Right renal pelvis (tissue), 4 donors: ENCODE measurements at places on chromosomes 7 and 10.

DNA sequence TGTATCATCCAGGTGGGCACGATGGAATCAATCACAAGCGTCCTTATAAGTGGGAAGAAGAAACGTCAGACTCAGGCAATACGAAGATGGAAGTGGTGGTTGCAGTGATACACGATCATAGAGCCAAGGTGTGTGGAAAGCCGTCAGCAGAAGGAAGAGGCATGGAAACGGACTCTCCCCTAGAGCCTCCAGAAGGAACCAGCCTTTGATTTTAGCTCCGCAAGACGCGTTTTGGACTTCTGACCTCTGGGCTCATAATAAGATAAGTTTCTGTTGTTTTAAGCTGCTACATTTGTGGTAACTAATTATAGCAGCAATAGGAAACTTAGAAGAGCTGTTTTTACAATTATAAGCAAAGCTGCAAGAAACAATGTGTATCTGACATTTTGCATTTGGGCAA lies 14.8 kb downstream of the FANK1 start:
- no peak for DNase-seq

DNA sequence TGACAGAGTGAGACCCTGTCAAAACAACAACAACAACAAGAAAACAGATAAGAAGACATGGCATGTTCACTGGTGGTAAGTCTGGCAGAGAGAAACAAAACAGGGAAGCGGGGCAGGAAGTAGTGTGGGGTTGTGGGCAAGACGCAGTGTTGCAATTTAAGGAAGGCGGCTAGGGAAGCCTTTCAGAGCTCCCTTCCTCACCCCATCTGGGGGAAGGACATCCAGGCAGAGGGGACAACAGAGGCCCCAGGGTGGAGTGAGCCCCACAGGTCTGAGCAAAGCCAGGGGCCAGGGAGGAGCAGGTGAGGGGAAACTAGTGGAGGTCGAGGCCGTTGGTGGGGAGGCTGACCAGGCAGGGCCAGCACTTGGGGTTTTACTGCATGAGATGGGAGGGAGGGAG lies 16.8 kb downstream of the LAT2 start:
- no peak for DNase-seq

DNA sequence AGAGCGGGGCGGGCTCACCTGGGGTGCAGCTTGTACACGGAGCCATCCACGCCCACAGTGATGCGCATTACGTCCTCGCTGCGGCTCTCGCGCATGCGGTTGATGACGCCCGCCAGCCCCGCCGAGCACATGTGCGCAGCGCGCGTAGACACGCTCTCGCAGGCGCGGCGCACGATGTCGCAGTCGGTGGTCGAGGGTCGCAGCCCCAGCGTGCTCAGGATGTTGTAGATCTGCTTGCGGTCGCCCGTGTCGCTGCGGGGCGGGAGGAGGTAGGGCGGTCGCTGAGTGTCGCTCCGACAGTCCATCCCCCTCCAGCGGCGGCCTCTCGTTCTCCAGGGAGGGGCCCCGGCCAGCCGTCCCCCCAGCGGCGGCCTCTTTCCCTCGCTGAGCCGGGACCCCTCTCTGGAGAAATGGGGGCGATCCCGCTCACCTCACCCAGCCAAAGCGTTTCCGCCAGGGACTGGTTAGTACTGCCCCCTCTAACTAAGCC lies 4.4 kb upstream of the MYL7 start:
- DNase-seq, result no peak

DNA sequence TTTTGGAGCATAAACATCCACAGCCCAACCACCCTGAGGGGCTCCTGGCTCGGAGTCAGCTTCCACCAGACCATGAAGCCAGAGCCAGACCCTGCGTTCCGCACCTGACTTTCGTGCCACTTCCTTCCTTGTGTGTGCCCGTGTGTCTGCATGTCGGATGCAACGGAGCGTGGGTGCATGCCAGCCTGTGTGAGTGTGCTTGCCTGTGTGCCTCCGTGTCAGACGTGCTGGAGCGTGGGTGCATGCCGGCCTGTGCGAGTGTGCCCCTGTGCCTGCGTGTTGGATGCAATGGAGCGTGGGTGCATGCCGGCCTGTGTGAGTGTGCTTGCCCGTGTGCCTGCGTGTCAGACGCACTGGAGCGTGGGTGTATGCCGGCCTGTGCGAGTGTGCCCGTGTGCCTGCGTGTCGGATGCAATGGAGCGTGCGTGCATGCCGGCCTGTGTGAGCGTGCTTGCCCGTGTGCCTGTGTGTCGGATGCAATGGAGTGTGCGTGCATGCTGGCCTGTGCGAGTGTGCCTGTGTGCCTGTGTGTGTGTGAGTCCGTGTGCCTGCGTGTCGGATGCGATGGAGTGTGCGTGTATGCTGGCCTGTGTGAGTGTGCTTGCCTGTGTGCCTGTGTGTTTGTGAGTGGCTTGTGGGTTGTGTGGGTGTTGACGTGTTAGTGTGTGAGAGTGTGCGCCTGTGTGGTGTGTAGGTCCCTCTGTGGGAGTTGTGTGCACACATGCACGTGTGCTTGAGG lies 28.1 kb upstream of the KNDC1 start:
- no peak for DNase-seq

DNA sequence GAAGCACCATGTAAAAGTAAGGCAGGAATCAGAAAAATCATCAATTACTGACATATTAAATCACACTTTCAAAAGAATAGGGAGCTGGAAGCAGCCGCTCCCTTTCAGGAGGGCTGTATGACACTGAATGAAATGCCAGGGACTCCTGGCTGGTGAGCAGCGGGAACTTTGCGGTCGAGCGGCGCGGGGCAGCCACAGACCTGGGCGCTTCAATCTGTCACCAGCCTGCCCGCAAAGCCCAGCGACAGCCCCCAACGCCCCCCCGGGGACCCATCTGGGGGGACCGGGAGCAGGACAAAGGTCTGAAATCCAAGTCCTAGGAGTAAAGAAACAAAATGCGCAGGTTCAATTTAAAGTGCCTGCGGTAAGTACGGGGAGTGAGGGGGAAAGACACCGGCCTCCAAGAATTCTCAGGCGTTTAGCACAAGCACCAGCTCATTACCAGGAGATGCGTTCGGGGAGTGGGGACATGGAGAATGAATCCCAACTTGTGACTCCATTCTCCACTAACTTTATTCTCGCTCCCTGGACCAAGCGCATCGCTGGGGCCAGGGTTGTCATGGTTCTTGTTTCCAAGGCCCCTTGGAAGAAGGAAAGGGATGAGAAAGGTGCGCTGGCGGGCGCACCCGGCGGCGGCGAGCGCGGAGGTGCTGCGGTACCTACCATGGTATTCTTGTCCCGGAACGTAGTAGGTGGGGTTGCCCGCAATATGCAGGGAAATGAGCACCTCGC lies 824 bp downstream of the RELN start:
- DNase-seq, result no peak

DNA sequence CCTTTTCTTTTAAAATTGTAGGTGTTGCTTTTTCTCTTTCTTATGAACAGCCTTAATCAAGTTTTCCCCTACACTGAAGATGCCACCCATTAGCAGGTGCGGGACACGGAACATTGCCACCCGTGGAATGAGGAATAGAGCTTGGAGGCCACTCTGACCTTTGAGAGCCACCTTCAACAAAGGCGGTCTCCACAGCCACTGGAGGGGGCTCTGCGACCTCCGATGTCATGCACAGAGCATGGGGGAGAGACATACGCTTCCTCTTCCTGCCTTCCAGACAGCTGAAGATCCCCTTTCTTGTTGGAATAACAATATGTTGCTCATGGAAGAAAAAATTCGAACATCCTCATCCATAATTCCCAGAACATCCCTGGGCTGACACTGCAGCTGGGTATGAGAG lies 39.1 kb downstream of the ADARB2 start:
- DNase-seq, result no peak

DNA sequence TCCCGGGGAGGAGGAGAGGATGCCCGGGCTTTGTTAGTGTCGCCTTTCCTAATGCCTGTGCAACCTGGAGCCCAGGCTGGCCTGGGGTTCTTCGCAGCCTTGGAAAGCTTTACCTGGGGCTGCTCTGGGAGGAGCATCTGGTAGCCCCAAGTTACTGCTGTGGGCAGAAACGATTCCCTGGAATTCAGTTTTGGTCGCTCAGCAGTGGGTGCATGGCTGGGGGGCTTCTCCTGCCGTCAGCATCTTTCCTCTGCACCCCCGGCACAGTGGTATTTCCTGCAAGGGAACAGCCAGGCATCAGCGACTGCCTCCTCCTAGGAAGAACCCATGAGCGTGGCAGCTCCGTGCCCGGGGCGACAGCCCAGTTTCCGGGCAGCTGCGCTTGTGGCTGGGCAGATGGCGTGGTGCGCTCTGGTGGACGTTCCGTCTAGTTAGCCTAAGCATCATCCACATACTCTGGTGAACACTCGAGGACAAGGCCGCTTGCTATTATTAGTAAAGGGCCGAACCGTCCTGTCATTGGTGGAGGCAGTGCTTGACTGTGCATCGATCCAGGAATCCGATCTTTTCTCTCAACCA lies 107.0 kb upstream of the BTBD16 start:
- no peak for DNase-seq

DNA sequence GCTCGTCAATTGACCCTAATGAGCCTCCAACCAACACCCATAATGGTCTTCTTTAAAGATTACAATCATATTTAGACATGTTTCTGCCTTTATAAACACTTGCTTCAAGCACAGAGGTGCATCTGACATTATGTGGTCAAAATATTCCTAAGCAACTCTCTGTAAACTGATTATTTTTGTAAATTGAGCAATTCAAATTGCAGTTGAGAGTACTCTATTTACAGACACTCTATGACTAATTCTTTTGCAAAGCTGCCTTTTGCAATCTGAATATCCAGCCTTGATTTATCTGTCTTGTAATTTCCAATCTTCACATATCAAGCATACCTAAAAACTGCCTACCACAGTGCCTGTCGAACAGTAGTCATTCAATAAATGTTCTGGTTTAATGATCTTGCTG lies 112.0 kb downstream of the PDE1C start:
- DNase-seq, result no peak

DNA sequence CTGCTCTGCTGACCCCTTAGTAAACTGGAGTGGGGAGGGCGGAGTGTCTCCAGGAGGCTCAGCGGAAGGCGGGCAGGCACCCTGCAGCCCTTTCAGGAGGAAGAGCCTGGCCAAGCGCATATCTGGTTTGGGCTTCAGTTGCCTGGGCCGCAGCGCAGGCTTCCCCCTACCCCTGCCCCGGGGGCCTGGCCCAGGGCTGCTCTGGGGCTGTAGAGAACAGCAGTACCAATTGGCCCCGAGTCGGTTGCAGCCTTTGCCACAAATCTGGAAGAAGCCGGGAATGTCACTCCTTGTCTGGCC lies 28.1 kb upstream of the JAKMIP3 start:
- DNase-seq, result no peak

DNA sequence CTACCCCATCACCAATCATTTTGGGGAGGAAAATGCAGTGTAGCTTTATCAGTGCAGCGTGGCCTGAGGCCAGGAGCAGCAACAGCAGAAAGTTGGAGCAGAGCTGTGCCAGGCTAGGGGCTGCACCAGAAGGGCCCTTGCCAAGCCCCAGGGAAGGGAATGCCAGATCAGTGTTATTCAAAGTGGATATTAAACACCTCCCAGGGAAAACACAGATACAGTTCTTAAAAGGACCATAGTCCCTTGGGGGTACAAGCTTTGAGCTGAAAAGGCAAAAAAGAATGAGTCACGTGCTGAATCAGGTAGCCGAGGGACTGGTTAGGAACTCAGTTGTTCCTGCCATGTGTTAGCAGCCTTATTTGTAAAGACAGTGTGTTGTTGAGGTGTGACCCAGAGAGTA lies 54.0 kb downstream of the GSDME start:
- no peak for DNase-seq
